ENCODE measurements at places on chromosomes 2 and 18. TPM values are rescaled to one million over a fixed set of nuclear protein-coding genes. Genes with fewer than 3 reads are reported as not detected.

ERMN gene
- not detected for total RNA-seq

DNA sequence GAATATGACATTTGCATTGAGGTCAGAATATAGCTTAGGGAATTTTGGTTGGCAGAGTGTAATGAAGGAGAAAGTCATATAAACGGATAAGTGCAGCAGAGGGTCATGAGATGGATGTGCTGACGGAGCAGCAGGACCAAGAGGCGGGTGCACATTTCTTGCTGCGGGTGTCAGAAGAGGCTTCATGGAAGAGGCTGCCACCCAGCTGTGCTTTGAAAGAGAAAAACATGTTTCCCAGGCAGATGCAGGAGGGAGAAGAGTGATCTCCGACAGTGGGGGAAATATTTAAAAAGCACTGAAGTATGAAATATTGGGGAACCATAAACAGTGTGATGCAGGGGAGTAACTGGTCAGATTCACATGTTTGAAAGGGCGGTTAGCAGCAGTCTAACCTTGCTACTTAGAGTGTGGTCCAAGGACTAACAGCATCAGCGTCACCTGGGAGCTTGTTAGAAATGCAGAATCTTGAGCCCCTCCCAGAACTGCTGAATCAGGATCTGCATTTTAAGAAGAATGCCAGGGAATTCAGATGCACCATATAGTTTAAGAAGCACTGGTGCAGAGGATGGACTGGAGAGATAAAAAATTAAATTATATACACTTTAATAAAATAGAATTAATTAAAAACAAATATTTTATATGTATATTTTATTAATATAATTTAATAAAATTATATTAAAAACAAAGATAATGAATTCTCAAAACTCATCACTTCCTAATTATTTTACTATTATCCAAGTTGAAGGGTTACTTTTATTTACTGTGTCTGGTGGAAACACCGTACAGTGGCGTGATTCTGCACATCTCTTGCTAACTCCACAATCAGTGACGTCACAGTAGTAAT, 36.1 kb upstream of the SCYGR1 start:
- no peak for DNase-seq

DNA sequence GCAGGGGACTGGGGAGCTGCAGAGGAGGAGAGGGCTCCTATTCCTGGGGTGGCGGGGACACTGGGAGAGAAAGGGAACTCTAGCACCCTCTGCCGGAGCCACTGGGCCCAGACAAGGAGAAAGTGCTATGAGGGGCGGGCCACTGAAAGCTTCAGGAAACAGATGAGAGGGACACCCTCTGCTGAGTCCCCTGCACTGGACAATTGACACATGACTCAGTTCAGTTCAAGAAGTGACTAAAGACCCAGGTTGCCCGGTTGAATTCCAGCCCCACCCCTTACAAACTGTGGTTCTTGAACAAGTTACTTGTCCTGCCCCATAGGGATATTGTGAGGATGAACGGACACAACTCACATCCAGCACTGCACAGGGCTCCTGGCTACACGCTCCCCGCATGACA, 5.0 kb downstream of the RUFY4 start:
- DNase-seq = peak; percentile 76

- no peak for DNase-seq
These were observed 396.4 kb upstream of the TNP1 start for GRCh38 chr2:217256251-217256650.

HAAO gene
- 1.9 TPM for total RNA-seq

NMUR1 gene
- 0.38 TPM for total RNA-seq
